ENCODE measurements at places on chromosomes 16 and 17. TPM values are rescaled to one million over a fixed set of nuclear protein-coding genes. Genes with fewer than 3 reads are reported as not detected.

The TNFRSF13B gene
- total RNA-seq = not detected

The MYL4 gene
- 2.6 TPM for total RNA-seq

The OR1D2 gene
- total RNA-seq = not detected

The NFATC3 gene
- 21.0 TPM for total RNA-seq

The SBK1 gene
- total RNA-seq = 0.10 TPM

The CD7 gene
- not detected for total RNA-seq

The HAGH gene
- total RNA-seq = 119 TPM

The EVI2A gene
- total RNA-seq = 1.9 TPM

The SEZ6L2 gene
- total RNA-seq = 0.74 TPM

The BCAR1 gene
- 243 TPM for total RNA-seq

The CCL1 gene
- not detected for total RNA-seq

The RGS9 gene
- 0.33 TPM for total RNA-seq

The KRTAP1-5 gene
- total RNA-seq = not detected
